Skin of body (tissue), 3 donors: ENCODE measurements at places on chromosomes 4 and X. TPM values are rescaled to one million over a fixed set of nuclear protein-coding genes. Genes with fewer than 3 reads are reported as not detected.

- no peak for DNase-seq
Observed at GRCh38 chr4:77852892-77853495, 9.6 kb upstream of the MRPL1 start.

DNA sequence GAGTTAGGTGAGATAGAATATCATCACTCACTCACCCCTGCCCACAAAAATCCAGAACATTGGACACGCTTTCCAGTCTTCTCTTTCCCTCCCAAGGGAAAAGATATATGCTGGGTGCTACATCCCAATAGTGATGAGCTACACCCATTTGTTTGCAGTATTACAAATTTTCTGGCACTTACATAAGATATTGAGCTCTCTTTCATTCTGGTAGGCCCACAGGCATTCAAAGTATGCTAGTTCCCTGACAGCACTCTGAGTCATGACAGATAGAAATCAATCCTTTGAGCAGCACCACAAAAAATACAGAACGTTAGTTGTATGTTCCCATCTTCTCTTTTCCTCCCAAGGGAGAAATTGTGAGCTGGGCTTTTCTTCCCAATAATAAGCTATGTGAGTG, 477.6 kb upstream of the GRID2 start:
- DNase-seq = no peak

DNA sequence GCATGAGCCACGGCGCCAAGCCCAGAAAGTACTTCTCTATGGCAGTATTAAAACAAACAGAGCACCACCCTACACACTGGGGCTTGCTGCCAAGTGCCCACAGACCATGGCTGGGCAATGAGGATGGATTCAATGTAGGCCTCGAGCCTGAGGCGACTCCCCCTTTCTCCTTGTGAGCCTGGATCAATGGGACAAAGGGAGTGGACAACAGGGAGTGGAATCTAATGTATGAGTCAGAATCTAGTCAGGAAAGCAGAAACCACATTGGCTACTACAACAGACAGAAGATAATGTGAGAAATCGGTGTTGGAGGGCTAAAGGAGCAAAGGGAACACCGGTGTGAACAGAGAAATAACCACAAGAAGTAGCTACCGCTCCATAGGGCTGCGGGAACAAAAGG, 37.7 kb upstream of the OCIAD2 start:
- no peak for DNase-seq

DNA sequence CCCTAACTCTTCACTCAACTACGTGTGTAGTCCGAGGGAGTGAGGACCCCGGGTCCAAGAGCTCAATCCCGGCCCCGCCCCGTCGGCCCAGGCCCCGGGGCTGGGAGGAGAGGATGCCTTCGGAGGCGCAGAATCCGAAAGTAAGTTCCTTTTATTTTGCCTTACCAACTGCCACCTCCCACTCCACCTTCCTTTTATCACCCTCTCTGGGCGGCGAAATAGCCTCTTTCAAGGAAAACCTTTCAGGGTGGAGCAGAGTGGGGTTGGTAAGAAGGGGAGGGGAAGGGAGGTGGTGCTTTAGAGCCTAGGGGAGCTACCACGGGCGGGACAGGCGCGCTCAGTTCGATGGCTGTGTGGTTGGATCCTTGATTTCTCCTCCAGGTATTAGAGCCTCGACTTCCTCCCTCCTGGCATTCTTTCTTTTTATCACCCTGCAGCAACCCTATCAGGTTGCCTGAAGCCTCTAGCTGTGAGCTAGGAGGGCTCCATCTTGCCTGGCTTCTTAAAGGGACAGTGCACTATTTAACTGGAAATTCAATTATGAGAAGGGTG, 191.2 kb downstream of the RRAGB start:
- no peak for DNase-seq

DNA sequence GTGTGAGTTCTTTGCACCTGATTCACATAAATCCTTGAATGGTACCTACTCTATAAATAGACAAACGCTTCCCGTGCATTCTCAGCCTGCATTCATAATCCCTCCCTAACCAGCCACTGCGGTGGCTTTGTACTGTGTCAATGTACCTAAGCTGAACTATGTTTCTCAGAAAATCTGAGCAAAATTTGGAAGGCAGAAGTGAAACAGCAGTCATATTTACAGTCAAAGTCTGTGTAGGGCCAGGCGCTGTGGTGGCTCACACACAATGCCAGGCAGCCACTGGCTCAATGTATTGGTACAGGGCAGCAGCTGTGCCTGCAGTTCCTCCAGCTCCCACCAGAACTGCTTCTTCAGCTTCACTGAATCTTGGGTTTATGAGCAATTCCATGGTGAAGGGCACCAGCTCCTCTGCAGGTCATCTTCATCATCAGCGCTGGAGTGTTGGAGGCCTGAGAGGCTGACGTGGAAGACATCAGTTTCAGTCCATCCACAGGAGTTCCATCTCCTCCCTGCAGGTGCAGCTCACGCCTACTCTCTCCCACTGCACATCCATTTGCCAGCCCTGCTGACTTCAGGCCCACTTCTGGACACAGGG, 32.3 kb upstream of the IRF2 start:
- no peak for DNase-seq

DNA sequence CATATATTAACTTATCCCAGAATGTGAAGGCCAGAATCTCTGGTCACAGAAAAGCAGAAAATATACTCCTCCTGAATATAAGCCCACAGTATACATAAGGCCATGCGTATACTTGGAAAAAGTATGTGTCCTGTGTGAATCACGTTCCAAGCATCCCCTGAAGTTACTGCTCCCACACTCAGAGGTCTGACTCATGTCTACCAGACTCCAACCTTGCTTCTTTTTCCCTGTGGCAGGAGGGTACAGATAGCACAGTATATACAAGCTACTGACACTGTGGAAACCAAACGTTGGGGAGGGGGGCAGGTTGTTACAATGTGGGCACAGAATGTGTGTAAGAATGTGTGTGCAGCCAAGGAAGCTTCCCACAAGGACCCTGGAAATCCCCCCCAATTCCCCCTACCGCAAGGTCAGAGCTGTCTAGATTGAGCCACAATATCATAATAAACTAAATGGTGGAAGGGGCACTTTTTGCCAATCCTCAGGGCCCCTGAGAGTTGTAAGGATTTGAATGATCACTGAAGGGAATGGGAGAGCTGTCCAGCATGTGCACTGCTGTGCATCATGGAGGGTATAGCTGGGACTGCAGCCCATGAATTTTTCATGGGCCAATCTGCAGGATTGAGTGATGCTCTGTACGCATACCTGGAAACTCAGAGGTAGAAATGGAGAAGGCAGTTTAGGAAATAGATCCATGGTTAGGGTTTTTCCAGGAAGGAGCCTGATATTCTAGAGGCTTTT, 7.4 kb upstream of the RELL1 start:
- no peak for DNase-seq

DNA sequence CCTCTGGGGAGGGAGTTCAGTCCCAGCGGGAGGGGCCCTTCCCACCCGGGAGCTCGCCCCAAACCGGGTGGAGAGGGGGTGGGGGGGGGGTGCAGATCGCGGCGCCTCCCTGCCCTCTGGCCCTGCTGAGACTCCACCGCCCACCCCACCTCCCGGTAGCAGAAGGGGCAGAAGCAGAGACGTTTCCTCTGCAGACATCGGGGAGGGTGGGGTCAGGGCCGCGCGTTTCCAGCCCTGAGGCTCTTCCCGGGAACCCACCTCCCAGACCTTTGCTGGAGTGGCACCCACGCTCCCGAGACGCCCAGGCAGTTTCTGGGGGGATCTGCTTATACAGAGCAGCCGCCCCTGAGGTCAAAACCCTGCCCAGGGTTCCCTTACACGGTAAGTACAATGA, 30.2 kb downstream of the CPLX1 start:
- no peak for DNase-seq

GRCh38 chr4:8607603-8608481, 15.3 kb downstream of the CPZ start:
- no peak for DNase-seq

DNA sequence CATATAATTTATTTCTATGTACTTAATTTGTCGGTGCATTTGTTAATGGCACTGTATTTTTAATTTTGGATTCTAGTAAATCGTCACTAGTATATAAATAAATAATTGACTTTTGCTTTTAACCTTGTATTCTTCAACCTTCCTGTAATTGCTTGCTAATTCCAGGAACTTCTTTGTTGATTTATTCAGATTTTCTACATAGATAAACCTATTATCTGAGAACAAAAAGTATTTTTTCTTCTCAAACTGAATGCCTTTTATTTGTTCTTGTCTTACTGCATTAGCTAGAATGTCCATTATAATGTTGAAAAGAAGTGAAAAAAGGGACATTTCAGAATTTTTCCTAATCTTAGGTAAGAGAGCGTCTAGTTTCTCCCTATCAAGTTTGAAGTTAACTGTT, 839.1 kb downstream of the SH3BGRL start:
- no peak for DNase-seq

- DNase-seq = no peak
Observed at GRCh38 chr4:7331682-7332000, 103.1 kb downstream of the PSAPL1 start.

- DNase-seq = no peak
Observed at GRCh38 chr4:2662598-2662997, 93.5 kb downstream of the TNIP2 start.

- no peak for DNase-seq
Observed at GRCh38 chr4:183362916-183363542, 40.8 kb upstream of the CLDN24 start.

GRCh38 chrX:110143454-110144210, 140.7 kb downstream of the TMEM164 start:
- no peak for DNase-seq

- no peak for DNase-seq
Observed at GRCh38 chrX:118872102-118872566, 48.5 kb downstream of the ZCCHC12 start.

Gene UCHL1
- total RNA-seq = 12.2 TPM

Gene RGN
- total RNA-seq = 3.7 TPM

Gene OPHN1
- 17.9 TPM for total RNA-seq

Gene TMPRSS11D
- 0.79 TPM for total RNA-seq

Gene CFP
- 2.5 TPM for total RNA-seq
